Inflammatory macrophage (primary cell): ENCODE measurements at places on chromosomes 7 and 10.
A peak's percentile ranks its signal among the peaks of the same experiment; 100 is the strongest.

DNA sequence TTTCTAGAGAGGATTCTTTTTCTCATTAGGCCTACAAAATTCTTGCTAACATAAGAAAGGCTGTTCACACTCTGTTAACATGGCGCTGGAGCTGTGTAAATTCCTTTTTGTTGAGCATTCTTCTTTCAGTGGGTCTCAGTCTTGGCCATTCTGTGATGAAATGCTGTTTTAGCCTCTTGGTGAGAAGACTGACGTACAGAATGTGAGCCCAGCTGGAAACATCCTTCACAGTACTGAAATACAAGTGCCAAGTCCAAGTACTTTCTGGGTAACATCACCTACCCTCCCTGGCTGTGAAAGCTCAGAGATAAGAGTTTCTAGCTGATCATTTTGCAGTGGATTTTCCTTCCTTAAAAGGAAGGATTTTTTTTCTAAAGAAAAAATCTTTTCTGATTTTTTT, 231.8 kb downstream of the AHR start:
- DNase-seq: no peak

DNA sequence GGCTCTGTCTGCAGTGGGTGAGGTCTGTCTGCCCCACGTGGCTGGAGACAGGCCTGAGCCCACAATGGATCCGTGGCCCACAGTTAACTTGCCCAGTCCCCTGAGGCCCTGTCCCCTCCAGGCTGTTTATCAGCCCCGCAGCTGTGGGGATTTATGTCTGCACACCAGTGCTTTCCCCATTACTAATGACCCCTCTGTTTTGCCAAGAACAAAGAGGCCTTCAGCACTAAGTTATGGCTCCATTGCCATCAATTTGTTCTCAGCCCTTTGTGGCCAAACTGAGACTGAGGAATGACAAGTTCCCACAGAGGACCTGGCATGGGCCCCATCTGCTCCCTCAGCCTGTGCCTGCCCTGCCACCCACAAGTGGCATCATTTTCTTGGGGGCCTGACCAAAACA, 138.2 kb downstream of the C10orf105 start:
- no peak for DNase-seq

DNA sequence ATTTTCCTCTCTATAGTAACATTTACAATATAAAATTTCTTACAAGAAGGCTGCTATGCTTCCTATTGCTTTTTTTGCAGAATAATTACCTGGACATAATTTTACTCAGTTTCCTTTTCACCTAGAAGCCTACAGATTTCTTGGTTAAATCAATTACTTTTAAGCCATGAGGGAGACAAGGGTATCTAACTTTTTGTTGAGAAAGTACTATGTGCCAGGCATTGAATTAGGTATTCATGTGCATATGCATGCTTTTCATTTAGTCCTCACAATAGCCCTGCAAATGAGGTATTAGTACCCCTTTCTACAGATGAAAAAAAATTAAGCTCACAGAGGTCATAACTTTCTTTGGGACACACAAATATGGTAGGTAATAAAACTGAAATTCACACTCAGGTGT, 16.4 kb downstream of the PCGF6 start:
- no peak for DNase-seq

DNA sequence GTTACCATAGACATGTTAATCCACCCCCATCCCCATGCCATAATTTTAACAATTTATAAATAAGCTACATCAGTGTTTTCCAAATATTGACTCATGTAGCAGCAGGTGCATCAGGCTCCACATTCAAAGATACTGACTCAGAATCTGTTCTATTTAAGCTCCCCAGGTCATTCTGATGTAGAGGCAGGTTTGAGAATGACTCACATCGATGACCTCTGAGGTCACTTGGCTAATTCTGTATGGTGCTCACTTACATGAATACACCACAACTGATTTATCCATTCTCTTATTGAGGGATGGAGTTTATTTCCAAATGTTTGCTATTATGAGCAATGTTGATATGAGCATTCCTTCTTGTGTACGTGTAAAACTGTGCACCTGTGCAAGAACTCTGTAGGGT, 1159.0 kb downstream of the TYW1 start:
- no peak for DNase-seq

DNA sequence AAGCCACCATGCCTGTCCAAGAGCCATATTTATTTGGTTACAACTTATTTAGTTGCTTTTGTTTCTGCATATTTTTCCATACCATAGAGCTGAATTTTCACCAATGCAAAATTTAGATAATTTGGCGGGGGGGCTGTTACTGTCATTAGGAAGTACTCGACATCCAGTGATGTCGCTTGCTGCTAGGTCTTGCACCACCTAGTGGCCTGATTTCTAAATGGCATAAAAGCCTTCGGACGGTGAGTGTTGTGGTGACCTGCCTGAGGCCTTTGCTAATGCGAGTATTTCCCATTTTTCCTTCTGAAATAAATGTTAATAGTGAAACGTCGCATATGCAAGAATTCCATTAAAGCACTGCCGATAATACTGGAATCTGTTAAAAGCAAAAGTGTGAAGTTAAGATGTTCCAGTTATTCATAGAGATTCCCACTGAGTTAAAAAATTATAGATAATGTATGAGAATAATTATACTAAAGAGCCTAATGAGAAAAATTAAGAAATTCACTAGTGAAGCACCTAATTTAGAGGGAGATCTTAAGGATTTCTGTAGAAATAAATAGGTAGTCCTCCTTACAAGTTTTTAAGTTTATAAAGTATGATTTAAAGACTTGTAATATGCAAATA, 86.1 kb upstream of the DNAJB6 start:
- peak; percentile 66 for DNase-seq

- no peak for DNase-seq
These were observed 8.4 kb upstream of the CH25H start for GRCh38 chr10:89215511-89215910.

- DNase-seq: peak; percentile 75
These were observed 41.4 kb upstream of the BET1 start for GRCh38 chr7:94045581-94045980.

DNA sequence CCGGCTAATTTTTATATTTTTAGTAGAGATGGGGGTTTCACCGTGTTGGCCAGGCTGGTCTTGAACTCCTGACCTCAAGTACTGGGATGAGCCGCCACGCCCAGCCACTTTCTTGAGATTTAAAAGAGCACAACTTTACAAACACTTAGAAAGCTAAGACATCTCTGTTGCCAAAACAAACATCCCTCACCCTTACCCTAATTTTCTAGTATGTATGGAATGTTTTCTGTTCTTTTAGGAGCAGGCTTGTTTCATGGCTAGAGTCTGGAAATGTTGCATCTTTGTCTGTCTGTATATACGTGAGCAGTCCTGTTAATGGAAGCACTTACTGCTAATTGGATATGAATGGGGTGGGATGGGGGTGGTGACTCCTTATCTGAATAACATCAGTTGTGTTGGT, 2.9 kb downstream of the OLAH start:
- no peak for DNase-seq

DNA sequence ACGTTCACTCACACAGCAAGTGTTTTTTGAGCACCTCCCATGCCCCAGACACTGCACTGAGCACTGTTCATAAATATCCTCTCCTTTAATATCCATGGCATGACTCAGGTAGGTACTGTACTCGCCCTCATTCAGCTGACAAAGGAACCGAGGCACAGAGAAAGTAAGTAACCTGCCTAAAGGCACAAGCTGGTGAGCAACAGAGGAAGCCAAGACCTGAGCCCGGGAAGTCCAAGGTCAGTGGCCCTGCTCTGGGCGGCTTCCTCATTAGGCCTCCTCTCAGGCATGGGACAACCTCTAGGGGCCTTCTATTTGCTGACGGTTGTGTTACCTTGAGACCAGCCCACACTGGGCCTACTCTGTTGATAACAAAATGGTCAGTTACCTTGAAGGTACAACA, 45.1 kb upstream of the EZH2 start:
- DNase-seq: no peak

GRCh38 chr7:91034459-91035368, 229.5 kb upstream of the FZD1 start:
- DNase-seq: peak; percentile 45

DNA sequence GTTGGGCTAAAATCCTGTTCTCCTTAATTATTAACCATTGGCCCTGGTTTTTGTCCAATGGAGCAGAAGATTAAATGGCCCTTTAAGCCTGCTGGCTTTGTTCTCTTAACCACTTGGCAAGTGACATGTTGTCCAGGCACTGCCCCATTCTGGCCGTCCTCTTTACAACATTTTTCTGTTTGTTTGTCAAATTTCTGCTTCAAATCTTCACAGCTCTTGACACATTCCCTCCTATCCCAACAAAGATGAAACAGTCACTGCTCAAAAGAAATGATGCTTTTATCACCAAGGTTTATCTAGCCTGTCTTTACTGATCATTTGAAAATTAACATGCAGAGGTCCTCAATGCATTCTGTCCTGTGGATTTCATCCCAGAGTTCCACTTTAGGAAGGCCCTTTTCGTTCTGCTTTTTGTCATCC, 700.4 kb downstream of the KCNMA1 start:
- DNase-seq: no peak

DNA sequence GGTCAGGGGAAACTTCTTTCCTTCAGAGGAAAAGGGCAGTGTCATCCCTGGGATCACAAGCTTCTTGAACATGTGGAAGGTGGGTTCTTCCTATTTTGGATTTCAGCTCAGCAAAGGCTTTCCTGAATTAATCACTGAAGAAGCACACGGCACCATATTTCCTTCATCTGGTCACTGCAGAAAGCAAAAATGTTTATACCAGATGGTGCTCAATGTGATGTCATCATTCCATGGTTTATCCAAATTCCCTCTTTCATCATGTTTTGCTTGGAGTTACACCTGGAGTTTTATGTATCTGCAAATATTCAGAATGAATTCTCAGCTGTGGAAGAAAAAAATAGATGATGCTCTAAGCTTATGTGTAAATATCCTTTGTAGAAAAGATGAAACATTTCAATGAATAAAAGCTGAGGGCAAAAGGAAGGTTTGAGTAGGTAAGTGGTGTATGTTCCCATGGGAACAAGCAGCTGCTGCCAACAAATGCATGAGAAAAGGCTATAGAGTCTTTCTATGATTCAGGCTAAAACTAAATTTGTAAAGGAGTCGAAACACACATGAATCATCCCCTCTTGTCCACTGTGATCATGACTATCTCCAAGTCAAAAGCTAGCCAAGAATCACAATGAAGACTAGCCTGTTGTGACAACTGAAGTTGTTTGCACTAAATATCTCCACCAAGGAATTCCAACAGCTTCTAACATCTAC, 26.9 kb upstream of the BPGM start:
- DNase-seq: no peak

DNA sequence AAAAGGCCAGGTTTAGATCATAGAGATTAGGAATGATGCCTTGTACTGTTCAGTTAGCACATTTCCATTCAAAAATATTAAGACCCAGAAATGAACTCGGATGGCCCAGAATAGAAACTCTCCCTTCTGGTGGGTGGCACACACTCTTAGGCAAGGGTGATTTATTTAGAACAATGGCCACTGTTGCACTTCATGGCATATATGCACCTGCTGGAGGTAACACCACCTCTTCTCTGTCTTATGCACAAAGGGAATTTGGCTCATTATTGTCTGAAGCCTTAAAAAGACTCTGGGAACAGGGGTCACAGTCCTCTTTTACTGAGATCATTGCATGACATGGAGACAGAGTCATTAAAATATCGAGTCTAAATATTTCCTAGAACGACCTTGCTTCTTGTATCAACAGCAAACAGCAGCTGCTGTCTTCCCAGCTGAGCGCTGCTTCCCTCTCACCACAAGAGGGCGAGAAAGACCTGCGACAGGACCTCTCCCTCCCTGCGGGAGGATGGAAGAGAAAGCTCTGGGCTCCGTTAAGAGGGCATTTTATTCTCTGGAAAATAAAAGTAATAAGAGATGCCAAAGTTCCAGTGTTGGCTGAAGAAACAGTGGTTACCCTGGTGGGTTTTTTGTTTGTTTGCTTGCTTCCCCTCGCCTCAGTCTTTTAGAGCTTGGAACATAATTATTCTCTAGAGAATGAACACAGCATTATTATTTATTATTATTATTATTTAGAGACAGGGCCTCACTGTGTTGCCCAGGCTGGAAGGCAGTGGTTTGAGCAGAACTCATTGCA, 13.5 kb upstream of the BAMBI start:
- DNase-seq: peak; percentile 81

GRCh38 chr10:101467286-101467770, 113.4 kb downstream of the BTRC start:
- peak; percentile 53 for DNase-seq

DNA sequence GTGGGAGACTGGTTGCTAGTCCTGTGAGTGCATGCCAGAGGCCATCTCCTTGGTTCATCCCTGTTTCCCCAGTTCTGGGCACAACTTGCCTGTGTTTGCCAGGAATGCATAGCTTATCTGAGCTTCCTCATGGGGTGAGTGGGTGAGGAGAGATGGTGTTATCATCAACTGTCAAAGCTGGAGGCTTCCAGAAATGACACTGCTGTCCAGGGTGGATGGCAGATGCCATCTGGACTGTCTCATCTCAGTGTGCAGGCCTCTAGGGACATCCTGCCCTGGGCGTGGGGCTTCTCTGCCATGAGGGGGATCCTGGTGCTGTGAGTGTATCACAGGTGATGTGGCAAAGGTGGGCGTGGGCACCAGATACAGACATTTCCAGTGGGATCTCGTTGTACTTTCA, 328.6 kb downstream of the DPP6 start:
- no peak for DNase-seq

GRCh38 chr7:124764847-124765400, 668 bp downstream of the GPR37 start:
- no peak for DNase-seq

DNA sequence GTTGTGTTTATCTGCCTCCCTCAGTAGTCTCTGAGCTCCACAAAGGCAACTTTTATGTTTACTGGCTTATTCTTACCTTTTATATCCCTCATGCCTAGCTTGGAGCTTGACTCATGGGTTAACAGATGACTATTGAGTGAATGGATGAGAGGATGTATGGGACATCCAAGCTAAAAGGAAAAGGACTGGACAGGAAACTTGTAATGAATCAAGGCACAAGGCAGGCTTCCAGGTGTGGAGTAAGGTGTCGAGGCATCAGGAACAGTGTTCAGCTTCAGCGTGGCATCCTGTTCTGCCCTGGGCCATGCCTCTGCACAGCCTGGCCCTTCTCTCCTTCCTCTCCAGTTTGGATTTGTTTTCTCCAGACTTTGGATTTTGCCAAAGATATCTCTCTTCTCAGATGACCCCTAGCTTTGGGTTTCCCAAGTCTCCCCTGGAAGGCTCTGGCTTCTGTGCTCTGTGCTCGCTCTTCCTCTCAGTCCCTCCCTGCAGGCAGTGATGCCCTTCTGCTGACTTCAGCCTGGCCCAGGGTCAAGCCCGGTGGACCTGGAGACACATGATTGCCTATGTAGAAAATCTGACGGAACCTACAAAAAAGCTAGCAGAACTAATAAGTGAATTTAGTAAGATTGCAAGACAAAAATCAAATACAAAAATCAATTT, 367.3 kb downstream of the CXCL12 start:
- no peak for DNase-seq

GRCh38 chr7:39644170-39644569, 20.8 kb downstream of the RALA start:
- no peak for DNase-seq

- DNase-seq: no peak
These were observed 99.9 kb downstream of the ANK3 start for GRCh38 chr10:60289800-60290199.

DNA sequence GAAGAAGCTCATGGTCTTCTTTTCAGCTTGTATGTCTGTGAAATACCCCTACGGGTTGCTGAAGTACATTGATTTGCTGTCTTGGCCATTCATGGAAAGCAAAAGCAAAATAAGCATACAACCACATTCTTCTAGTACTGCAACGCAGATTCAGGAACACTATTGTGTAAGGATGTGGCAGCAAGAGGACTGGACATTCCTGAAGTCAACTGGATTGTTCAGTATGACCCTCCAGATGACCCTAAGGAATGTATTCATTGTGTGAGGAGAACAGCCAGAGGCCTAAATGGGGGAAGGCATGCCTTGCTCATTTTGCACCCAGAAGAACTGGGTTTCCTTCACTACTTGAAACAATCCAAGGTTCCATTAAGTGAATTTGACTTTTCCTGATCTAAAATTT, 133.4 kb upstream of the ANKRD1 start:
- DNase-seq: no peak
